ENCODE measurements at places on chromosomes 4 and X.

DNA sequence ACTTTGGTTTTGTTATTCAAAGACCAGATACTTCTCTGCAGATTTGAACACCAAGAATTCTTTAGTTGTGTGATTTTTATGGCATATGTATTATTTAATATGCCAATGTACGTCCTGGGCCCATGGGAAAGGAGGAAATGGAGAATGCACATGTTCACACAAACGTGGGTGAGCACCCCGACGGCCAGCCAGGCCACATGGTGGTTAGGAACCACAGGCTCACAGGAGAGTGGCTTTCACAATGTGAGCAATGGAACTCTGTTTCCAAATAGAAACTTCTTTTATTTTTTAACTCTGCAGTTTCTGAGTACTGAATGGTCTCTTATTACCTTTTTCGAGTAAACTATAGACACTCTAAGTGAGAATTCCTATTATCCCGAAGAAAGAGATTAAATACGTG lies 58.0 kb upstream of the UNC5C start:
- no peak for DNase-seq

DNA sequence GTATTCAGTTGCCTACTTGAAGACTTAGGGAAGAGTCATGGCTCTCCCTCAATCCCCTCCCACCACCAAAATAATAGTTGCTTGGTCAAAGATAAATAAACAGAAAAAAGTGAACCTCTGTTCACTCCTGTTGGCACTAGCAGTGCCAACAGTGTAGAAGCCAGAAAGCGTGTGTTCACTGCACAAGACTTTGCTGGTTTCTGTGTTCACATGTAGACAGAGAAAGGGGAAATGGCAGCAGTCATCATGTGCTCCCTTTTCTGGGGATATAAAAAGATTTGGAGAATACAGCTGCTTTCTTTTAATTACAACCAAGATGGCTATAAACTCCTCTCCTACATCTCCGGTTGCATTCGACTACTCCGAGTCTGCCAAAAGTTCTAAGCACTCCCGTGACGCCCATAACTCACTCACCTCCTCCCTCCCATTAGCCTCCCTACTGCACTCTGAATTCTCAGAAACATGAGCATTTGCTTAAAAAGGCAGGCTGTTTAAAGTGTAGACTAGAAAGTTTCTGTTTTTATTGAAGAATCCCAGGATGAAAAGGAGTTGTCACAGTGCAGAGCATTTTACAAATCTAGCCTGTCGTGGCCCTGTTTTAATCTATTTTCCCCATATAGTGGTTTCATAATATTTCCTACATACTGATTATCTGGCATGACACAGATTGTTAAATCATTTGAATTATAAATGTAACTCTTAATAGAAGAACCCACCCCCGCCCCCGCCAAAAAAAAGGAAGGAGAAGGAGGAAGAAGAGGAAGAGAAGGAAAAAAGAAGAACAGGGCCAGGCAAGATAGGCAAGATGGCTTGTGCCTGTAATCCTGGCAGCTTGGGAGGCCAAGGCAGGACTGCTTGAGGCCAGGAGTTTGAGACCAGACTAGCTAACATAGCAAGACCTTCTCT lies 16.7 kb downstream of the LGI2 start:
- no peak for DNase-seq

DNA sequence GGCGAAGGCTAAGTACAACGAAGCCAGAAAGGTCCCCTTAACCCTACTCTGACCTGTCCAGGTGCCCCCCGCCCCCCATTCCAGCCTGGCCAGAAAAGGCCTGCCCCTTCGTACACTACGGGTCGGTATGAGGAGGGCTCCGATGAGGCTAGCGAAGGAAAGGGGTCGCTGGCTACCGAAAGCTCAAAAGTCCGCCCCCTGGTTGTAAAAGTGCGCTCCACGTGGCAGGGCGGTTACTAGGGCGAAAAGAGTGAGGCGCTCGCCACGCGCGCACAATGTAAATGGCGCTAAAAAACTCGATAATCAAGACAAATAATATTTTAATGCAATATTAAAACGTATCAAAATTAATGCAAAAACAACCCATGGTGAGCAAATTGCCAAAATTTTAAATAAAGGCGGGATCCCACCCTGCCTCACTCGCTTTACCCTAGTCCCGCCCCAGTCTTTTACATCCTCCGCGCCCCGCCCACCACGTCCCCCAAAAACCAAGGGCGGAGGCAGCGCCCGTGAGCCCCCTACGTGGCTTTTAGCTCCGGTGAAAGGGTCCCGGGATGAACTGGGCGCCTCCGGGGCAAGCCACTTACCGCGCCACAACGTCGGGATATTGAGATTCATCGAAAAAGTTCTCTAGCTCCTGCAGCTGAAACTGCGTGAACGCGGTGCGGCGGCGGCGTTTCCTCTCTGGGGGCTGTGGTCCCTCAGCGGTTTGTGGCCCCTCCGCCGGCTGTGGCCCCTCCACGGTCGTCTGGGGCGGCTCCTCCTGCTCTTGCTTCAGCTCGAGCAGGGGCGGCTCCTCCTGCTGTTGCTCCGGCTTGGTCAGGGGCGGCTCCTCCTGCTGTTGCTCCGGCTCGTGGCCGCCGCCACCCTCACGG lies 929 bp downstream of the ESX1 start:
- no peak for DNase-seq

DNA sequence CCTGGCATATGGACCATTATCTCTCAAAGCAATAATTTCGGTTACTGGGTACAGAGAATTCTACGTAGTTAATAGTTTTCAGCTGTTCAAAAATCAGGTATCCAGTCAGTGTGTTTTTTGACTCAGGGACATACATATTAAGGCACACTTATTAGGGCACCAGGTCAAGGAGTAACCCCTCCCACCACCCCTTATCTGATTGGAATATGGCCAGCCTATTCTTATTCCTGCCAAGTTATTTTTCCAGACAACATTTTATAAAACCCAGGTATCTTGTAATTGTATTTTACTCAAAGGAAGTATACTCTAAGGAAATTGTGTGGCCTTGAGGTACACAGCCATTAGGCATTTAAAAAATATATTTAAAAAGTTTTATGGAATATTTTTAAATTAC lies 4.3 kb downstream of the ZFX start:
- DNase-seq = no peak

DNA sequence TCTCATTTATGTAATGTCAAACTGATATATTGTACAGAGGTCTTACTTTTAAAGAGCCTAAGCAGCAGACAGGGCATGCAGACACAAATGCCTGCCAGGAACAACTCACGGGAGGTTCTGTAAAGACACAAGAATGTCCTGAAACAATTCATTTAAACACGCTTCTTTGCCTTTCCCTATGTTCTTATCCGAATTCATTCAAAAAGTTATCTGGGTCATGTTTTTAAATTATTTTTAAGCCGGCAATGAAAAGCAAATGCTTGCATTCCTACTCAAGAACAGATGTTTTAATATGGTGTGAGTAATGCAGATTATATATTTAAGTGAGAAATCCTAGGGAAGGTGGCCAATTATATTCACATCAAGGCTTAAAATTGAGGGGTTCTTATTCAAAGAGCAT lies 192.6 kb downstream of the PDGFC start:
- no peak for DNase-seq

GRCh38 chrX:103726477-103726876 lies 15.8 kb downstream of the TMEM31 start:
- DNase-seq = no peak

- no peak for DNase-seq
Observed at GRCh38 chr4:999882-1000425, 6.8 kb upstream of the SLC26A1 start.

GRCh38 chr4:109708990-109709389 lies 5.7 kb upstream of the CASP6 start:
- no peak for DNase-seq

- no peak for DNase-seq
Observed at GRCh38 chr4:104493081-104493831, 1.4 kb downstream of the CXXC4 start.

DNA sequence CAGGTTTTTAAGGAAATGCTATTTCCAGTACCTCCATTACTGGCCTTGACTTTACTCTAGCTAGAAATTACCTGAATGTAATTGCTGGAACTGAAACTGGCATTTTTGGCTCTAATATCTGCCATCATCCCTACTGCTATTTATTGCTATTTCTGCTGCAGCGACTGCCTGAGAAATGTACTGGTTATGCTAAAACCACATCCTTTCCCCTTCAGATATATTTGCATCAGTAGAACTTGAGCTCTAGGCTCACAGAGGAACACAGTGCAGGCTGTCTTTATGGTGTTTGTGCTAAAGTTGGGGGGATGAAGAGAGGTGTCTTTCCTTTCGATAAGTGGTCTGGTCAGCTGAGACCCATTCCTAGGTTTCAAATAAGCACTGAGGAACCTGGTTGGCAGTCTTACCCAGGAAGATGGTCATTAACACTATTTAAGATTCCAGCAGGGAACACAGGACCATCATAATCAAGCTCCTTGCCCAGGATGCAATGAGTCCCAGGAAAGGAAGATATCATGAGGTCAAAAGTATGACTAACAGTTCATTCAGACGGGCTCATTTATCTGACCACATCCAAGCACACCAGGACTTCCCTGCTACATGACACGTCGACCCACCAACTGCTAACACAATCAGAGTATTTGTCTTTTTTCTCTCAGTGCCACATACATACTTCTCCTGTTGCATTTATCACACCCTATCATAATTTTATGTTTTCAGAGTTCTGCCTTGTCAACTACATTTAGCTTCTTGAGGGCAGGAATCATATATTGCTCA lies 137.4 kb downstream of the GABRA3 start:
- DNase-seq = no peak

DNA sequence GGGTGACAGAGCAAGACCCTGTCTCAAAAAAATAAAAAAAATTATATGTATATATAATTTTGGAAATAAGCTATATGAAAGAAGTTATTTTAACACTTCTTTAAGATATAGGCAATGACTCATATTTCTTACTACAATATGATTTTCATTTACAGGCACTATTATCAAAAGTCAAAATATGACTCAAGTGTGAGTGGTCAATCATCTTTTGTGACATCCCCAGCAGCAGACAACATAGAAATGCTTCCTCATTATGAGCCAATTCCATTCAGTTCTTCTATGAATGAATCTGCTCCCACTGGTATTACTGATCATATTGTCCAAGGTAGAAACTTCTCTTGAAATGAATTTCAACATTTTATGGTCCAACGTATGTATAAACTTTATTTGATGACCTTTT lies 20.8 kb downstream of the OCIAD1 start:
- no peak for DNase-seq

DNA sequence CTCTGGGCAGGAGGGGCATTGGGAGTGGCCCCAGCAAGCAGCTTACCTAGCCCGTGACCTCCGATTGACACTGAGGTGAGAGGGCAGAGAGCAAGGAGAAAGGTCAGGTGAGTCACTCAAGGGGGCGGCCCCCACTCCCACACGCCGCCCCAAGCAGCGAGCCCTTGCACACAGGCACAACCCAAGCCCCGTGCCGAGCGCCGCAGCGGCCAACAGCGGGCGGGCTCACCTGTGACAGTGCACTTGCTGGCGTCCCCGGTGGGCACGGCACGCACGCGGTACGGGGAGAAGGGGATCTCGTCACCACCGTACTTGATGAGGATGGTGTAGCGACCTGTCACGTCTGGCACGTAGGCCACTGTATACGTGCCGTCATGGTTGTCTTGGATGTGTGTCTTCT lies 17.2 kb downstream of the FLNA start:
- no peak for DNase-seq

- no peak for DNase-seq
Observed at GRCh38 chr4:60133375-60133774, 1066.8 kb upstream of the ADGRL3 start.

DNA sequence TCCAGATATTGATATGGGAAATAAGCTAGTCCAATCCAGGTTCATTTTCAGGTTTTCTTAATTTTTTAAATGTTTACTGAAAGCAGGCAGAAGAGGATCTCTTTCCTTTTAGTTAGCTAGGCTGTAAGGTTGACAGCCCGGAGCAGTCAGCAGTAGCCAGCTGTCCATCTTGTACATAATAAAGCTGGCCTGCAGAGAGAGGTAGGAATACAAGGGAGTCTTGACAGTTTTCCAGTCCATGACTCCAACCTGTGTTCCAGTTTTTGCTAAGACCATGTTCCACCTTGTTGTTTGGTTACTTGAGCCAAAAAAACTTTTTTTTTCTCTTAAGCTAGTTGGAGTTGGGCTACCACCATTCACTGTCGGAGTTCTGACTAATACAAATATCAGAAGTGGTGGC lies 402.7 kb upstream of the TEX13C start:
- DNase-seq = no peak

DNA sequence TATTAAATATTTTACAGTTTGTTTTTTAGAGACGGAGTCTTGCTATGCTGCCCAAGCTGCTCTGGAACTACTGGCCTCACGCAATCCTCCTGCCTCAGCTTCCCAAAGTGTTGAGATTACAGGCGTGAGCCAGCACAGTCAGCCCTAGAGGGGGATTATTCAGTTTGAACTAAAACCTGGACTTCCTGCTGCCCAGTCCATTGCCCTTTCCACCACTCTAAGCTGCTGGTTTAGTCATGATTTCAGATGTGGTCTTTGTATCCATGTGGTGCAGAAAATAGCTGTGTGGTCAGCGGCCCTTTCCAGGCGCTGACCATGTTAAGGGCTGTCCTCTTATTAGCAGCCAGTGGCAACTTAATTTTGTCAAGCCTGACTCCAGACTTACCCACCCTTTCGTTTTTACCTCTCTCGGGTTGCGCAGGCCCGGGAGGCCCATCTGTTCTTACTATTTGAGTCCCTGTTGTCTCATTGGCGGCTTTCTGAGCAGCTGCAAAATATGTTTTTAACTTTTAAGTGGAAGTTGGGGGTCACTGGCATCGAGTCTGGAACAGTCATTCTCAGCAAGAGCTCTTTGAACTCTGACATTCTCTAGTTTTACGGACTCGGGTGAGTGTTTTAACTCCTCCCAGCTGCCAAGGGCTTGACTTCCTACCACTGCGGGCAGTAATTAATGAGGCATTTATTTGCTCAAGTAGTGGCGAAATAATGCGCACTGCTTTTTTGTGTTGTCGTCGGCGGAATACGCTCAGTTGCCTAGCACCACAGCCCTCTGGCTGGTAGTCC lies 773 bp upstream of the VMA21 start:
- peak; percentile 47 for DNase-seq

- DNase-seq = no peak
Observed at GRCh38 chr4:182273191-182273935, 30.2 kb downstream of the TENM3 start.

GRCh38 chr4:139761461-139761860 lies 95.8 kb downstream of the MGST2 start:
- peak; percentile 64 for DNase-seq

DNA sequence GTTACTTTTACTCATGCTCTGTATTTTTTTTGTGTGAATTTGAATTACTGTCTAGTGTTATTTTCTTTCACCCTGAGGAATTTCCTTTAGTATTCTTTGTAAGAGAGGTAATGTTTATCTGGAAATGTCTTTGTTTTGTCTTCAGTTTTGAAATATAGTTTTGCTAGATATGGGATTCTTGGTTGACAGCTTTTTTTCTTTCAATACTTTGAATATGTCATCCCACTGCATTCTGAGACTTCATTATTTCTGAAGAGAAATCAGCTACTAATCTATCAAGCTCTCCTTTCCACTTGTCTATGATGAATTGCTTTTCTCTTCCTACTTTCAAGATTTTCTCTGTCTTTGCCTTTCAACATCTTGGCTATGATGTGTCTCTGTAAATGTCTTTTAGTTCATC lies 217.0 kb upstream of the CASK start:
- DNase-seq = no peak

Data from NCI-H1694 treated with DMSO at 0.1 percent for 48 hours (cell line).